Posterior cingulate gyrus (tissue), 11 donors: ENCODE measurements at places on chromosomes 16 and 17.
A peak's percentile ranks its signal among the peaks of the same experiment; 100 is the strongest.

GRCh38 chr16:68790130-68790761 lies 53.1 kb upstream of the TANGO6 start:
- DNase-seq, result peak; percentile 29

GRCh38 chr17:80455336-80455710 lies 21.1 kb downstream of the NPTX1 start:
- DNase-seq, result no peak

- no peak for DNase-seq
Measured at GRCh38 chr16:14476183-14476582, 153.9 kb downstream of the PARN start.

DNA sequence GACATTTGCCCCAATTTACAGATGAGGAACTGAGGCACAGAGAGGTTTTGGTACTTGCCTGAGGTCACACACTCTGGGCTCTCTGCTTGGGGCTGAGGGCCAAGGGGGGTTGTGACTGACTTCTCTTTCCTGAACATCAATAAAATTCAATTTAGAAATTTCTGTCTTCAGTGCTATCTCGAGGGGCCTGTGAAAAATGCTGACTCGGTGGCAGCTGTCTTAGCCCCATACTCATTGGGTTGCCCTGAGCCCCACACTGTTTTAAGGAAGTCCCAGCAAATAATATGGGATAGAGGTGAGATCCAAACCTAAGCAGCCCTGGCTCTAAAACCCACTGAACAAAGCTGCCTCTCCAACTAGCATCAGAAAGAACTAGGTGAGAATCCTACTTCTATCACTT lies 7.0 kb upstream of the BRCA1 start:
- no peak for DNase-seq

DNA sequence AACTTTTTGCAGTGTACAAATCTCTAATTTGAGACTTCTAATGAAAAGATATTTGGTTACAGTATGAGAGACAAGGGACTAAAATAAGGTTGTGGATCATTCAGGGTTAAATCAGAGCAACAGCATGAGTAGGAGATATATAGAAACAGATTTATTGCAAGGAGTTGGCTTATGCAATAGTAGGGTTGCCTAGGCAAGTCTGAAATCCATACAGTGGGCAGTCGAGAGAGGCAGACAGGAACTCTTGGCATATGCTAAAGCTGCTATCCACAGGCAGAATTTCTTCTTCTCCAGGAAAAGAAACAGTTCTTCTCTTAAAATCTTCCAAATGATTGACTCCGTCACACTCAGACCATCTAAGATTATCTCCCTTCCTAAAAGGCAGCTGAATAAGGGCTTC lies 500.8 kb downstream of the MAF start:
- no peak for DNase-seq

DNA sequence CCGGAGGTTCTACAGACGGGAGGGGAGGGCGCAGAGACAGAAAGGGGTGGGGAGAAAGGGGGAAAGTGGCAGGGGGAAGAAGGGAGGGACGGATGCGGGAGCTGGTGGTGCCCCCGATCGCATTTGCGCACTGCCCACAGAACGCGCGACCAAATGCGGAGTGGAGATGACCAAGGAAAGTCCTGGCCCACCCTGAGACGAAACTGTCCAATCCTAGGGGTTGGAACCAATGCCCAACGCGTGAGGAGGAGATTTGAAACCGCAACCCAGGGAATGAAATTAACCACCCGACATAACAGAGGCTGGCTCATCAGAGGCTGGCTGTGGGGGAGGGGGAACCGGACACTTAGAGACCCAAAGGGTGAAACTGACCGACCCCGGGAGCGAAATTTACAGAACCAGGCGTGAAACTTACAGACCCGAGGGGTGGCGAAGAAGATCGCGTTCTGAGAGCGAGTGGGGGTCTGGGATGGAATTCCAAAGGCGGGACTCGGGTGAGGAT lies 1.4 kb downstream of the HES7 start:
- DNase-seq, result no peak
